ENCODE measurements at places on chromosomes 6 and 20. TPM values are rescaled to one million over a fixed set of nuclear protein-coding genes. Genes with fewer than 3 reads are reported as not detected.

Gene SCRT2
- not detected for total RNA-seq

Gene CDH4
- 0.08 TPM for total RNA-seq

Gene ZNF334
- 4.4 TPM for total RNA-seq

Gene SFTA2
- total RNA-seq: not detected

Gene C6orf163
- 0.71 TPM for total RNA-seq

Gene SLC52A3
- 0.36 TPM for total RNA-seq

Gene POPDC3
- total RNA-seq: not detected

Gene ADGRG6
- total RNA-seq: 15.4 TPM

Data from adrenal gland (tissue), 19 donors.